ENCODE measurements at places on chromosomes 5 and 9.

DNA sequence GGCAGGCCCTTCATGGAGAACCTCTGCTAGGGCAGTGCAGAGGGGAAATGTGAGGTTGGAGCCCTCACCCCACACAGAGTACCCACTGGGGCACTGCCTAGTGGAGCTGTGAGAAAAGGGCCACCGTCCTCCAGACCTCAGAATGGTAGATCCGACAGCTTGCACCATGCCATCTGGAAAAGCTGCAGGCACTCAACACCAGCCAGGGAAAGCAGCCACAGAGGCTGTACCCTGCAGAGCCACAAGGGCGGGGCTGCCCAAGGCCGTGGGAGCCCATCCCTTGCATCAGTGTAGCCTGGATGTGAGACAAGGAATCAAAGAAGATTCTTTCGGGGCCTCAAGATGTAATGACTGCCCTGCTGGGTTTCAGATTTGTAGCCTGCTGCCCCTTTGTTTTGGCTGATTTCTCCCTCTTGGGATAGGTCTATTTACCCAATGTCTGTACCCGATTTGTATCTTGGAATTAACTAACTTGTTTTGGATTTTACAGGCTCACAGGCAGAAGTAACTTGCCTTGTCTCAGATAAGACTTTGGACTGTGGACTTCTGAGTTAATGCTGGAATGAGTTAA is 16.6 kb upstream of the ZDHHC11 start:
- no peak for DNase-seq

- no peak for DNase-seq
Observed at GRCh38 chr9:17665450-17665849, 86.6 kb downstream of the SH3GL2 start.

GRCh38 chr9:134825025-134825424 is 55.6 kb upstream of the FCN2 start:
- DNase-seq = no peak

- DNase-seq = no peak
Observed at GRCh38 chr5:42721484-42721883, 35.1 kb upstream of the CCDC152 start.

- no peak for DNase-seq
Observed at GRCh38 chr5:178793151-178793550, 62.7 kb upstream of the ZNF354A start.

- no peak for DNase-seq
Observed at GRCh38 chr5:158430166-158430797, 571.3 kb upstream of the CLINT1 start.

- no peak for DNase-seq
Observed at GRCh38 chr5:33933723-33934169, 2.4 kb upstream of the RXFP3 start.

GRCh38 chr5:30050056-30050815 is 1143.2 kb upstream of the CDH6 start:
- DNase-seq = no peak

DNA sequence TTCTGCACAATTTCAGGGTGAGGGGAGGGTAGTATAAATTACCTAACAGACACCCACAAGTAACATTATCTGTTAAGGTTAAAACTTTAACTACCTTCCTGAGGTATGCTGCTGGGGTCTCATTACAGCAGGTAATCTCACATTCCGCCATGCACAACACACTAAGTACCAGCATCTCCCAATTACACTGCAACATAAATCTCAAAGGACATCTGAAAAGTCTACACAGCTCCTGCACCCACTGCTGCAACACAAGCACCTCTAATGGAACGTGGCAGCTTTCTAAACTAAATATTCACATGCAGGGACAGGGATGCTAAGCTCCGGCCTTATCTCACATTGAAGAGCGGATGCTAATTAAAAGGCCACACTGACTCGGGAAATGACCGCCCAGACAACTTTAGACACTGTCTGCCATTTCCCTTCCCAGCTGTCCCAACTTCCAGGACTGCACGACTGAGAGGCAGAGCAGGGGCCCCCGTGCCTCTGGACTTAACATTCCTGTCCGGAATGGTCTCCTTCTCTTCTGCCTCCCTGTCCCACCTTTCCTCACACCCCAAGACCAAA is 45.9 kb downstream of the PSMB7 start:
- no peak for DNase-seq

DNA sequence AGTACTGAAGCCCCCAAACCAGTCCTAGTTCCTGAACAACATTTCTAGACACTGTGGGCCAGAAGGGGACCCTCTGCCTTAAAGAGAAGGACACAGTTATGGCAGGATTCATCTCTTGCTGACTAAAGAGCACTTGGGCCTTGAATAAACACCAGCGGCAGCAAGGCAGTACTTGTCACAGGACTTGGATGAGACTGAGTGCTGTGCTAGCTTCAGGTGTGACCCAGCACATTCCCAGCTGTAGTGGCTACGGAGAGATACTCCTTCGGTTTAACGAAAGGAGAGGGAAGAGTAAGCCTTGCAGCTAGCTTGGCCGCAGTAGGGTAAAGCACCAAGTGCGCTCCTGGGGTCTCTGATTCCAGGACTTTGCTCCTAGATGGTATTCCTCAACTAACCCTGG is 10.9 kb upstream of the STX17 start:
- DNase-seq = no peak

GRCh38 chr5:369151-369868 is 47.8 kb downstream of the AHRR start:
- no peak for DNase-seq

- no peak for DNase-seq
Observed at GRCh38 chr9:85640425-85640824, 101.3 kb downstream of the AGTPBP1 start.

GRCh38 chr5:157519579-157520253 is 55.9 kb downstream of the ADAM19 start:
- no peak for DNase-seq

- DNase-seq = no peak
Observed at GRCh38 chr9:122815544-122815943, 12.8 kb downstream of the PDCL start.

DNA sequence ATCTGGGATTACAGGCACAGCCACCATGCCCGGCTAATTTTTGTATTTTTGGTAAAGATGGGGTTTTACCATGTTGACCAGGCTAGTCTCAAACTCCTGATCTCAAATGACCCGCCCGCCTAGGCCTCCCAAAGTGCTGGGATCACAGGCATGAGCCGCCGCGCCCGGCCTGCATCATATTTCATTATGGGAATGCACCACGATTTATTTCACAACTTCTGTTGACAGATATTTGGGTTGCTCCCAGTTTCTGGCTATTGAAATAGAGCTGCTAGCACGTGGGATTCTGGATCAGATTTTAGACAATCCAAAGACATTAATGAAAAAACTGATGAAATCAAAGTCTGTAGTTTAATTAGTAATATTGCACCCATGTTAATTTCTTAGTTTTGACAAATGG is 48.4 kb upstream of the FUBP3 start:
- no peak for DNase-seq

GRCh38 chr5:143347698-143348344 is 55.7 kb downstream of the NR3C1 start:
- no peak for DNase-seq

GRCh38 chr9:102521097-102521755 is 473.9 kb upstream of the CYLC2 start:
- DNase-seq = no peak

GRCh38 chr9:120860083-120860482 is 16.9 kb downstream of the PHF19 start:
- DNase-seq = no peak

DNA sequence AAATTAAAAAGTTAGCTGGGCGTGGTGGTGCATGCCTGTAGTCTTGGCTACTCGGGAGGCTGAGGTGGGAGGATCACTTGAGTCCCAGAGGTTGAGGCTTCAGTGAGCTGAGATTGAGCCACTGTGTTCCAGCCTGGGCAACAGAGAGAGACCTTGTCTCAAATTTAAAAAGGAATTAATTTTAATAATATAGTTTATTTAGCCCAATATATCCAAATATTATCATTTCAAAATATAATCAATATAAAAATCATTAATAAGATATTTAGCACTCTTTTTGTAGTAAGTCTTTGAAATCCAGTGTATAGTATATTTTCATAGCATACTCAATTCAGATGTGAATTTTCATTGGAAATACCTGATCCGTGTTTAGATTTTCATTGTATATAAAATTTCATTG is 43.2 kb upstream of the ORM1 start:
- no peak for DNase-seq

GRCh38 chr9:35956651-35957050 is 1.3 kb downstream of the OR2S2 start:
- no peak for DNase-seq

DNA sequence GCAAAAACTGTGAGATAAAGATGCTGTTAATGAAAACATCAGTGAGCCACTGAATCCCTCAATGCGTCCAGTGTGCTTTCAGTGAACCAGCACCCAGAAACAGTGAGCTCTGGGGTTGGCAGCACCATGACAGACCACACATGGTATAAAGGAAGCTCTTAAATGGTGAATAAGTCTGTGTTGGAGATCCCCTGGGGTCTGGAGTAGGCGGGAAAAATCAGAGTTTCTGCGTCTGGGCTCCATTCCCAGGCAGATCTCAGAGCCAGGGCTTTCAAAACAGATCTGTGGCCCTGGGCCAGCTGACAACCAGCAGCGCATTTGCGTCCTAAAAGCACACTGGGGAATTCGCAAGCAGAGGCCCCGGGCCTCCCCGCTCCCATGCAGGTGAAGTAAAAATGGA is 233.5 kb downstream of the FRMD3 start:
- DNase-seq = no peak

GRCh38 chr9:87535817-87536539 is 38.3 kb downstream of the DAPK1 start:
- no peak for DNase-seq

DNA sequence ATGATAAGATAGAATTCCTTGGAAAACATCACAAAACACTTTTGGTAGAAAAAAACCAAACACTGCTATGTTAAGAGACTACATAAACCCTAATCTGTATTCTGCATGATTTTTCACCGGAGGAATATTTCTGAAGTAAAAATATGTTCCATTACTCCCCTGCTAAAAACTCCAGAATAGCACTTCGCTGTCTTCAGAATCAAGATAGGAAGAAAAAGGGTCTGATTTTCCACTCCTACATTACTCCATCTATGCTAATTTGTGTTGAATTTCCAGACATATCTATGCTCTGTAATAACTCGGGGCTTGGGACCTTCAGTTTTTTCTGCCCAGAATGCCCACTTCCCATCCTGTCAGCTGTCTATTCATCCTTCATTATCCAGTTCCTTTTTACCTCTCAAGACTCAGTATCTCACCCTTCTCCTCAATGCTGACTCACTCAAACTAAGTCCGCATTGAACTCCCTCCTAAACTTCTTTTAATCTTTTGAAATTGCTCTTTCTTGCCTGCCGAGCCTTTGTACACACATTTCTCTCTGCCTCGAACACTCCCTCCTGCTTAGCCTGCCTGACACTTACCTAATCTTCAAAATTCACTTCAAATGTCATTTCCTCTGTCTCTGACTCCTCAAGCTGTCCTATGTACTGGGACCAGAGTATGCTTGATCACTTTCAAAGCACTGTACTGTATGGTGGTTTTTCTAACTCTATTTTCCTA is 171.0 kb downstream of the ARRDC3 start:
- DNase-seq = no peak

GRCh38 chr9:128419061-128419925 is 1.4 kb upstream of the CERCAM start:
- no peak for DNase-seq

DNA sequence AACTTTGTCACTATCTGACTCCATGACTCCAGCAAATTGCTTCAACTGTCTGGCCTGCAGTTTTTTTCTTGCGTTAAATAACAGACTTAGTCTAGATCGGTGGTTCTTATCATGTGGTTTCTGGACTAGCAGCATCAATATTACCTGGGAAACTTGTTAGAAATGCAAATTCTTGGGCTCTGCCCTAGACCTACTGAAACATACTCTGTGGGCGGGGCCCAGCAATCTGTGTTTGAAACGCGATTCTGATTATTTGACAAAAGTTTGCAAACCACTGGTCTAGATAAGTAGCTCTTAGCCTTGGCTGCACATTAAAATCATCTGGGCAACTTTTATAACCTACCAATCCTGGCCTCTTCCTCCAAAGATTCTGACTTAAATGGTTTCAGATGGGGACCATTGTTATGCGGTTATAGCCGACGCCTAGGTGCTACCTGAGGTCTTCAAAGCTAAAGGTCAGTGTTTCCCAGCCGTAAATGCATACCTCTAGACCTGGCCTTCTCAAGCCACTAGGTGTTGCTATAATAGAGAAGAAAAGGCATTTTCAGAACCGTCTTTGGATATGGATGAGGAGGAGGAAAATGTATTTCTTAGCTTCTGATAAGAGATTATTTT is 74.0 kb downstream of the C9orf85 start:
- no peak for DNase-seq

- DNase-seq = no peak
Observed at GRCh38 chr5:138611678-138612218, 36.5 kb upstream of the HSPA9 start.

GRCh38 chr5:131379723-131380122 is 115.9 kb downstream of the CDC42SE2 start:
- DNase-seq = peak; percentile 88

GRCh38 chr5:68033961-68034571 is 181.5 kb upstream of the PIK3R1 start:
- DNase-seq = no peak

- no peak for DNase-seq
Observed at GRCh38 chr5:93273176-93273575, 307.8 kb downstream of the NR2F1-AS1 start.

DNA sequence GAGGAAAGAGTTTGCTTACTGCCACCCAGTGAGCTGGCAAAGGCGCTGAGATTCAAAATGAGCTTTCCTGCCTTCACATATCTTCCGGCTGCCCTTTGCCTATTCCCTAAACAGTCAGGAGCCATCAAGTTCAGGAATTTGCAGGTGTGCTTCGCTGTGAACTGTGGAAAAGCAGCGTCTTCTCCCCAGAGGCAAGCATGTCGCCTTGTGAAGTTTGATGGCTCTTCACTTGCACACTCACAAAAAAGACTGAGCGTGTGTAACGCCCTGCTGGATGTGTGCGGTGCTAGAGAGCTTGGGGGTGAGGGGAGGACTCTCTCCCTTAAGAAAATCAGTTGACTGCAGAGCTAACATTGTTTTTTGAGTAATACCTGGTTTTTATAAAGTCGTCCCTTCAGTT is 288.7 kb downstream of the DOCK8 start:
- DNase-seq = no peak

DNA sequence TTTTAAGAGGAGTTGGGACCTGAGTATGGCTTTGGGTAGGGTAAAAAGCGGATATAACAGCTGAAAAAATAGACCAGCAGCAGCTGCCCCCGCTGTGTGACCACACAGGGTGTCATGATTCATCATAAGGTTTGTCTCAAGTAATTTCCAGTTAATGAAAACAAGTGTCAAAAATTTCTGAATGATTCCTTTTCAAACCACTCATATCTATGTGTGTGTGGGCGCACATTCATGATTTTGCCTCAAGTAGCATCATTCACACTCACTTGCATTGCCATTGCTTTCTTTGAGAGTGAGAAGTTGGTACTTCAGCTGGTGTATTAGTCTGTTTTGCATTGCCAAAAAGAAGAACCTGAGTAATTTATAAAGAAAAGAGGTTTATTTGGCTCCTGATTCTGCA is 12.1 kb upstream of the TNFAIP8 start:
- peak; percentile 77 for DNase-seq
